Left forelimb (tissue), 1 donor: ENCODE measurements at places on chromosomes 2 and 18.
A peak's percentile ranks its signal among the peaks of the same experiment; 100 is the strongest.

DNA sequence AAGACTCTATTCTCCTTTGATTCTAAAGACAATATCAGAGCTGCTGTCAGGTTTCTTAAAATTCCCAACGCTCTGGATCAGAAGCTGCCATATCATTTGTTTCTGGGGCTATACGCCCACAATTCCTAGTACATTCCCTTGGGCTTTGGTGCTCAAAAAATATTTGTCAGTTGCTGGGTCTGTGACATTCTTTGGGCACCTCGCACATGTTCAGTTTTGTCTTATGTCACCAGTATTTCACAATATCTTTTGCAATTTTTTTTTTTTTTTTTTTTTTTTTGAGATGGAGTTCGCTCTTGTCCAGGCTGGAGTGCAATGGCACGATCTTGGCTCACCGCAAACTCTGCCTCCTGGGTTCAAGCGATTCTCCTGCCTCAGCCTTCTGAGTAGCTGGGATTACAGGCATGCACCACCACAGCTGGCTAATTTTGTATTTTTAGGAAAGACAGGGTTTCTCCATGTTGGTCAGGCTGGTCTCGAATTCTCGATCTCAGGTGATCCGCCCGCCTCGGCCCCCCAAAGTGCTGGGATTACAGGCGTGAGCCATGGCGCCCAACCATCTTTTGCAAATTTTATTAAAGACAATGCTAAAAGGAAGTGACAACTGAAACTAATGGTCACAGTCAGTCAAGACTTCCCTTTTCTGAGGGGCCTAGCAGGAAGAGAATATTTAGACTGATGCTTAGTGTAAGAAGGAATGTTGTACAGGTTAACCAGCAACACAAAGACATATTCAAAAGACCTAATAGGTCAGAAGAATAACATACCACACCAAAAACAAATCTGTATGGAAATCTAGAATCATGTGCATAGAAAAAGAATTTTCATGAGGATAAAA is 6.8 kb downstream of the ZNF397 start:
- DNase-seq = no peak

DNA sequence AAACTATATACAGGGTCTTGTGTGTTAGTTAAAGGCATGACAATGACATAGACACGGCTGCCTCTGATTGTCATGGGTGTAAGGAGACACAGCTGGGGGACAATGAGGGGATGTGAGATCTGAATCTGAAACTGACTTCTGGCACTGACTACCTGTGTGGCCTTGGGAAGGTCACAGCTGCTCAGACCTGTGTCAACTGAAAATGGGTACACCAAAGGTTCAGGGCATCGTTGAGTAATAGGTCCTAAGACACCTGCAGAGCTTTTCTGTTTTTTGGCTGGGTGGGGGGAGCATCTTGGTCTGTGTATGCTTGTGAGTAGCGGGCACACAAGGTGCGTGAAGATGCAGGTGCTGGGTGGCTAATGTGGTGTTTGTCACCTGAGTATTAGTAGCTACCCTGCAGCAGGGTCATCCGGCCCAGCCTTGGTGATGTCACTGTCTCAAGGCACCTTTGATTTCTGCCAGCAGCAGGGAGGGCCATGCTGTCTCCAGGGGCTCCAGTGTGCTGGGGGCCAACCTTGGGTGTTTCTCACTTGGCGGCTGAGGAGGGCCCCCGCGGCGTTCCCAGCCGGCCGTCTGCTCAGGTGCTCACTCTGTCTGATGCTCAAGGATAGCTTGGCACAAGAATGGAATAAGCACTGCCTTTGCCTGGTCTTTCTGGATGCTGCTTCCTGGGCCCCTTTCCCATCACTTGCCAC is 53.1 kb upstream of the HS6ST1 start:
- peak; percentile 37 for DNase-seq

DNA sequence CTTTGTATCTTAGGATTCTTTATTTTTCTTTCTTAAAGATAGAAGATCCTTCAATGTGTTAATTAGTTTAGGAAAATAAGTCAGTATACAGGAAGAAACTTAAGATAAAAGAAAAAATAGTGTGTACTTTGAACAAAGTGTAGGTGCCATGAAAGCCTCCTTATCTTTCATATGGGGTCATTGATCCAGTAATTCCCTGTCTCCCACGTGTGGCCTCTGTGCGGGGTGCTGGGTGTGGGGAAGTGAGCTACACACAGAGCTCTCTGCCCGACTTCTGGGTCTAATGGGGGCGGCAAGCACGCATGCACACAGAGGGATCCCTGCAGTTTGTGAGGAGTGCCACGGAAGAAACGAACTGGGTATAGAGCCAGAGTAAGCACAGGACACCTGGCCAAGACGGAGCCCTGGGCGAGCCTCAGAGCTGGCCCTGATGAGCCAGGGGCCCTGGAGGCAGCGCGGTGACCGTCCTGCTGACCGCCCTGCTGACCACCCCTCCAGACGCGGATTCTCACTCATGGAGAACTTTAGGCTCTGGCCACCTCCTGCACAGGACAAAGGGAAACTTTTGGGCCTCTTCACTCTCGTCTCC is 253.5 kb downstream of the ACKR3 start:
- no peak for DNase-seq

GRCh38 chr18:8610459-8610851 is 1.2 kb downstream of the RAB12 start:
- DNase-seq = no peak

DNA sequence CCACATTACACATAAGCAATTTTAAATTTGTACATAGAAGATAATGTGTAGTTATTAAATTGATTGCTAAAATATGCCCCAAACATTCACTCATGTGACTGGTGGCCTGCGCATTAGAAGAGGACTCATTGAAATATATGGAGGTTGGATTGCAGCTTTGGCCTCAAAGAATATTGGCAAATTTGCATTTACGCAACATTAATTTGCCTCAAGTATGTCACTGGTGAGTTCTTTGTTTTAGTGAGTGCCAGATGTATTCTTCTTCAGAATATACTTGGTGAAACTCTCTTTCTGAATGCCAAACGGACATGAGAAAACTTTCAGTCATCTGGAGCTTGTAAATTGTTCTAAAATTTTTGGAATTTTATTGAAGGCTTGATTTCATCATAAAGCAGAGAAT is 5.9 kb upstream of the EFEMP1 start:
- no peak for DNase-seq

DNA sequence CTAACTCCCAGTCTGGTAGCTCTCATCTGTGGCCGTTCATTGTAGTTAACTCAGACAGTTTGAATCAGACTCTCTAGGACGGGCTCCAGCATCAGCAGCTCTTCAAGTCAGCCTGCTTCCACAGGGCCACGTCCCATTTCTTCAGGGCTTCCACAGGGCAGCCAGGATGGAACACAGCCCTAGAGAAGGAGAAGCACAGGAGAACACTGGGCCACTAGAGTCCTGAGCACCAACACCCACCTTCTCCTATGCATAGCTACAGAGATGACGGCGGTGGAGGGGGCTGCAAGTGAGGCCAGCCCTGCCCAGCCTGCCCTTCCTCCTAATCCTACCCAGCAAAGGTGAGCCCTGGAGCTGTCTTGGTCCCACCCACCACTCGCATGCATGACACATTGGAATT is 10.2 kb upstream of the TEX261 start:
- DNase-seq = peak; percentile 38

DNA sequence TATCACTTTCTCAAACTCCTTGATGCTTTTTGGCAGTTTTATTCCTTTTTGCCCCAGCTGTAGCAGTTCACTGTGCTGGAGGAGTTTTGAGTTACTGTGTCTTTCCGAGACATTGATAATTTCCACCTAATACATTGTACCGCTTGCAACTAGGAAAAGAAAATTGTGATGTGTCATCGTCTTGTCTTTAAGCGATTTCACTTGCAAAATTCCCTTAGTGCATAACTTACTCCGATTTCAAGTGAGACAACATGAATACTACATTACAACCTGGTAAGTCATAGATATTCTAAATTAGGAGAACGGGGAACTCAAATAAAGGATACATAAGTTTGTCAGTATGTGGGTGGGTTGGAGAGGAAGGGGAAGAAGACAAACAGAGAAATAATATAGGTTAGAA is 340.5 kb upstream of the KYNU start:
- DNase-seq = no peak

DNA sequence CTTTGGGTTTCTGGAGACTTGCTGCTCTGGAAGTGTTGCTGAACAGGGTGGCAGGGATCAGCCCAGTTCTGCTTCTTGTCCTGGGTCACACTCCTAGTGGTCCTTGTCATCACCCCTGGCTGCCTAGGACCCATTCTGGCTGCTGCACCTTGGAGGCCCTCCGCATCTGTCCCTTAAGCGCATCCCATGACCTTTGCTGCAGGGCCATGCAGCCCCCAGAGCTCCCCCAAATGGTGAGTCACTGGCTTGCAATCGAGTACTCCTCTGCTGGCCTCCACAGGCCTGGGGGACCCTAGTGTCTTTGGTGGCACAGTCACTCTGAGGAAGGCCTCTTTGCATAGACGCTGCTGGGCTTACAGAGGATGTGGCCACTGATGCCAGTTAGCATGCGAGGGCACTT is 188.5 kb downstream of the ASB1 start:
- no peak for DNase-seq

- DNase-seq = no peak
These were observed 73.9 kb upstream of the HK2 start for GRCh38 chr2:74759986-74760385.

GRCh38 chr18:24741965-24742724 is 281.7 kb downstream of the HRH4 start:
- no peak for DNase-seq

GRCh38 chr18:5900262-5900661 is 4.9 kb upstream of the TMEM200C start:
- DNase-seq = no peak

- DNase-seq = no peak
These were observed 28.5 kb downstream of the PIKFYVE start for GRCh38 chr2:208294482-208295024.

DNA sequence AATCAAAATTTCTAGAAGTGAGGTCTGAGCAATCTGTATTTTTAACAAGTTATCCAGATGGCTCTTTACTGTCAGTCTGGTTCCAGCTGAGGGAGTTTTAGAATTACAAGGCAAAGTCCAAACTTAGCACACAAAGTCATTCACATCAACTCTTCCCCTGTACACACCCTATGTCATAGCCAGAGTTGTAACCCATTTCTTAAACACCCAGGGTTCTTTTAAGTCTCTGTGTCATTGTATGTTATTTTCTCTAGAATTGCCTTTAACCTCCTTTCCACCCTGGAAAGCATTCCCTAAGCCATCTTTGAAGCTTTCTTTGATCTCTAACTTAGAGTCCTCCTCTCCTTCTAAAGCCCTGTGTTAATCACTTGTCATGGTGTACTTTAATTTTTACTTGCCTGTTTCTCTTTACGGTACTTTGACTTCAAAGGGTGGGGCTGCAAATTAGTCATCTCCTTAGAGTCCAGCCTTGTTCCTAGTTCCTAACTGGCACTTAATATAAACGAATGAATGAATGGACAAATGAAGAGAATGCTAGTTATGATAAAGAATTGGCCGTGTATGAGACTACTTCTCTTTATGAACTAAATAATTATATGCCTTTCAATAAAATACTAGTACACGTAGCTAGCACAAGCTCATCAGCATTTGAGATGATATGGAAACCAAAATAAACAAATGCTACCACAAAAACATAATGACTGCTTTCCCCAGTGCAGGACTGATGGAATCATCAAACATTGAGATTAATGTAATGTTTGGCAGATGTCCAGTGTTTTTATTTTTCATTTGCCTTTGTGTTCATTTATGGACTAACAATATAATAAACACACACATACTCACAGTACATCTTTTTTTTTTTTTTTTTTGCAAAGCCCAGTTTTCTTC is 11.9 kb upstream of the ACTR3 start:
- no peak for DNase-seq

- no peak for DNase-seq
These were observed 60.0 kb downstream of the IL1R2 start for GRCh38 chr2:102051692-102052277.

GRCh38 chr2:112583497-112584133 is 794 bp upstream of the CHCHD5 start:
- no peak for DNase-seq

GRCh38 chr2:192051533-192051932 is 143.2 kb downstream of the TMEFF2 start:
- no peak for DNase-seq
